ENCODE measurements at places on chromosomes 16 and 17. TPM values are rescaled to one million over a fixed set of nuclear protein-coding genes. Genes with fewer than 3 reads are reported as not detected.

Gene PABPN1L
- total RNA-seq: not detected

Gene ADCY7
- 7.6 TPM for total RNA-seq

Gene SYCE1L
- total RNA-seq: 0.38 TPM

Gene IGFALS
- total RNA-seq: not detected

Gene GOSR2
- 27.2 TPM for total RNA-seq
